Liver (tissue), 10 donors: ENCODE measurements at places on chromosomes 5 and 9.

DNA sequence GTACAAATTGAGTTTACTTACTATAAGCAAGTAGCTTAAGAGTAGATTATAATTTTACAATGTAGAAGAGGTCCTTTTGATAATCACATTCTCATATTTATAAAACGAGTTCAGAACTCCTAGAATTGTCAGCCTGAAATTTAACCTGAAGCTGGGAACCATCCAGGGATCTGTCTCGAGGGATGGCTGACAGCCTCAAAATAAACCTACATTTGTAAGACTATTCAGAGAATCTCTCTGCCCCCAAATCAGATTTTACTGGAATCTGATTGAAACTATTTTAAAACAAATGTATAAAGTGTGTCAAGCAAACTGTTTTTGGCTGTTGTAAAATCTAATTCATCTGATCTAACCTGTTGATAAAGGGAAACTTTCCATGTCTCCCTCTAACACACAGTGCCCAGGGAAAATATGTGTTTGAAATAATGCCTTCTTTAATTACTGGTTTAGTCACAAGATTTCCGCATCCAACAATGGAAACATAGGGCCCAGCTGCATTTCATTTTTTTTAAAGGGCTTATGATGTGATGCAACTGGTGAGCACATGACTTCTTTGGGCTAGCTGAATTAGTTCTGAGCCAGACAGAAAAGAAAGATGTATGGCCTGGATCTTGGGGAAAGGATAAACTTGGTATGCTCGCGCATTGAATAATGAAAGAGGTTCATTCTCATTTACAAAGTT lies 30.3 kb downstream of the SLC25A46 start:
- DNase-seq = no peak

DNA sequence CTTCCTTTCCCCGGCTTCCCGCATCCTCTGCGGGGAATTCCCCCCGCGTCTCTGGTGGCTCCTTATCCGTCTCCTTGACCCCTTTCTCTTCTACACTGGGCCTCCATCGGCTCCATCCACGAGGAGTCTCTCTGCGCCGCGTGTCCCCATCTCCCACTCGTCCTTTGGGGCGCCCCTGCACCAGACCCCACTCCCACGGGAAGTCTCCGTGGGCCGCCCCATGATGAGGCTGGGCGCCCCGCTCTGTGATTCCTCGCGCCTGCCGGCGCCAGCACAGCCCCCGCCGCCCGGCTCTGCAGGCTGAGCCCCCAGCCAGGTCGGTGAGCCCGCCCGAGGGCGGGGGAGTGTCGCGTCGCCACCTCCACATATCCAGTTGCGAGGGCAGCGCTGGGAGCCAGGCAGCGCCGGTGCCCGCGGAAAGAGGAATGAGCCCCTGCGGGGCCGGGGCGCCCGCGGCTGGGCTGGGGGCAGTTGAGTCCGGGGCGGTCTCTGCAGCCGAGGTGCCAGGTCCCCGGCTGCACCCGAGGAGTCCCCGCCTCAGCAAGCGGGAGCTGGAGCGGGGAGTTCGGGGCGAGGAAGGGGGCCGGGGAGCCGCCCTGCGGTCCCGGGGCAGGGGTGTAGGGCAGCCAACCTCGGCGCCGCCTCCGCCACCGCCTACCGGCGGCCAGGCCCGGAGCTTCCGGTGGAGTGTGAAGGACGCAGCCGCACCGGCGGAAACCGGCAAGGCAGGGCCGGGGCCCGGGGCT lies 2.1 kb upstream of the TRAF1 start:
- DNase-seq = peak; percentile 65

DNA sequence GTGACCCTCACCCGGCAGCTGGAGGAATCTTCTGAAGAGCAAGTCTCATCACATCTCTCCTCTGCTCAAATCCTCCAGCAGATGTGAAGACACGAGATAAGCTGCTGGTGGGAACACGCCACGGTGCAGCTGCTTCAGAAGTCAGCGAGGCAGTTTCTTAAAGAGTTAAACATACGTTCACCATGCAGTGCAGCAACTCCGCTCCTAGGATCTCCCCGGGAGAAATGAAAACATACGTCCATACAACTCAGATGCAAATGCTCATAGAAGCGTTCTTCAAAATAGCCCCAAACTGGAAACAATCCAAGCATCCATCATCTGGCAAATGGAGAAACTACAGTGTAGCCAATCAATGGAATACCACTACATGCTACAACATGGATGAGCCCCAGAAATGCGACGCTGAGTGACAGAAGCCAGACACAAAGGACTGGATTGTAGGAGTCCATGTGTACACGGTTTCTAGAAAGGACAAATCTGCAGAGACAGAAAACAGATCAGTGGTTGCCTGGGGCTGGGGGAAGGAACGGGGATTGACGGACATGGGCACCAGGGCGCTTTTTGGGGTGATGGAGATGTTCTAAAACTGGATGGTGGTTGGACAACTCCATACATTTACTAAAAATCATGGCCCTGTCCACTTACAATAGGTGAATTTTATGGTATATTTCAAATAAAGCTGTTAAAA lies 150.6 kb downstream of the COL23A1 start:
- no peak for DNase-seq

DNA sequence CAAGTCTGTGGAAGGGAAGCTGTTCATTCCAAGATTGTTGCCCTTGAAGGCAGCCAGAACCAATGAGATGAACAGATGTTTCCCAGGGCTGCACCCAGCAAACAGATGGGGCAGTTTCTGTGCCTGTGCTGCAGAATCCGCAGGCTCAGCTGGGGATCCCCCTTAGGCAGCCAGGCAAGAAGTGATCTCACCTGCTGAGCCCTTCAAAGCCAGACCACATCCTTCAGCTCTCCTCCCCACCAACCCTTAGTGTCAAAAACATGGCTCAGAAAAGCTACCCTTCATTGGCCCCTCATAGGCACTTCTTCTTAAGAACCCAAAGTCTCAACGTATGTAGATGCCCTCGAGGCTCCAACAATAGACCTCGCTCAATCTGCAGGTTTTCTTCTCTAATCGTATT lies 626.7 kb downstream of the CCDC171 start:
- no peak for DNase-seq

- no peak for DNase-seq
Measured at GRCh38 chr5:93062548-93062947, 518.5 kb downstream of the NR2F1-AS1 start.

GRCh38 chr5:150514708-150515211 lies 6.8 kb downstream of the NDST1 start:
- DNase-seq = peak; percentile 54
